GM04503 (cell line): ENCODE measurements at places on chromosomes 13 and 19.
A peak's percentile ranks its signal among the peaks of the same experiment; 100 is the strongest.

GRCh38 chr19:19445288-19445687, 39.8 kb downstream of the GATAD2A start:
- DNase-seq, result no peak

DNA sequence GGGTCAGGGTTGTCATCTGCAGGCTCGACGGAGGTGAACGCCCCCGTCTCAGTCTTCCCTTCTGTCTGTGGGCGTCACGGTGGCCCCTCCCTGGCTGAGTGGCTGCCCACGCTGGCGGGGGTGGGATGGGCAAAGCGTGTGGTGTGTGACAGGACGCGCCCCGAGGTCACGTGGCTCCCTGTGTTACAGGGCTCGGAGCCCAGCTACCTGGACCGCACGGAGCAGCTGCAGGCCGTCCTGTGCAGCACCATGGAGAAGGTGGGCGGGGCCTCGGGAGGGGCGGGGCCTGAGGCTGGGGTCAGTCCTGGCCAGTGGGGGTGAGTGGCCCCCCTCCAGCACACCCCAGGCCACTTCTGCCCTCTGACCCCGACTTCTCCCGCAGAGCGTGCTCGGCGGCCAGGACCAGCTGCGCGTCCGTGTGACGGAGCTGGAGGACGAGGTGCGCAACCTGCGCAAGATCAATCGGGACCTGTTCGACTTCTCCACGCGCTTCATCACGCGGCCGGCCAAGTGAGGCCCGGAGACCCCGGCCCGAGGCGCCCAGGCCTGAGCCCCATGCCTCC, 6.3 kb upstream of the GRIN3B start:
- DNase-seq, result no peak

DNA sequence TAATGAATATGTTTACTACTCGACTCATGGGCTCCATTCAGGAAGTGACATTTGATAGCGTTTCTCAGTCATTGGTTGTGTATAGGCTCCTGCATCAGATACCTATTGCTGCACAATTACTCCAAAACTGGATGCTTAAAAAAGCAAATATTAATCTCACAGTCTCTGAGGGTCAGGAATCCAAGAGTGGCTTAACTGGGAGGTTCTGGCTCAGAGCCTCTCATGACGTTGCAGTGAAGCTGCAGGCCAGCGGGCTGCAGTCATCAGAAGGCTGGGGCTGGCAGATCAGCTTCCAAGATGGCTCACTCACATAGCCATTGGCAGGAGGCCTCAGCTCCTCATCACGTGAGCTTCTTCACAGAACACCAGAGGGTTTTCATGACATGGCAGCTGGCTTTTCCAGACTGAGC, 525.1 kb upstream of the NBEA start:
- DNase-seq, result no peak

DNA sequence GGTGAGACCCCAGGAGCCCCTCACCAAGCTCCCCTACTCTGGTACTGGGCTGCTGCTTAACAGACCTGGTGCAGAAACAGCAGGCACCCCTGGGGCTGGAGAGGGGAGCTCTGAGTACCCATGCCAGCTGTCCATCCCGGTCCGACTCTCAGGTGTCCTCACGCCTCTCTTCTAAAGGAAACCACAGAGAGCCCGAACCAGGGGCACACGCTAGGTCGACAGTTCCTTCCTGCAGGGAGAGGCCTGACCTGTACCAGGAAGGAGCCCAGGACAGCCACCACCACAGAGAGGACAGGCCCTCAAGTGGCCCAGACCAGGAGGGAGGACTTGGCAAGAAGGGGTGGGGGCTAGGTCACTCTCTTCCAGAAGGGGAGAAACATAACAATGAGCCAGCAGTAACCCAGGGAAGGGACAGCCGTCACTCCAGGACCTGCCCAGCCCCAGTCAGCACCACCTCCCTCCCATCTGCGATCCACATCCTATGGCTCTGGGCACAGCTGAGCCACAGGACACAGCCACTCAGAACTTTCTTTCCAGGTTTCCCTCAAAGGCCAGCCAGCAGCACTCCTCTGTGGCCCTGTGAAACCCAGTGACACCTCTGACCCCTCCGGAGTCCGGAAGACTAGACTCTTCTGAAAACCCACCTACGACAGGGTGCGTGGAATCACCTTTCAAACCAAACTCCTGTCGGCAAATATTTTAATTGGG, 13.0 kb upstream of the SLC35E1 start:
- no peak for DNase-seq

- DNase-seq, result peak; percentile 14
These were observed 2117.6 kb downstream of the PCDH9 start for GRCh38 chr13:65112531-65112941.

GRCh38 chr19:16789238-16789637, 40.0 kb upstream of the SIN3B start:
- DNase-seq, result no peak

GRCh38 chr19:3517638-3518037, 11.5 kb downstream of the FZR1 start:
- no peak for DNase-seq

- no peak for DNase-seq
These were observed 25.1 kb downstream of the VAV1 start for GRCh38 chr19:6797646-6798045.

DNA sequence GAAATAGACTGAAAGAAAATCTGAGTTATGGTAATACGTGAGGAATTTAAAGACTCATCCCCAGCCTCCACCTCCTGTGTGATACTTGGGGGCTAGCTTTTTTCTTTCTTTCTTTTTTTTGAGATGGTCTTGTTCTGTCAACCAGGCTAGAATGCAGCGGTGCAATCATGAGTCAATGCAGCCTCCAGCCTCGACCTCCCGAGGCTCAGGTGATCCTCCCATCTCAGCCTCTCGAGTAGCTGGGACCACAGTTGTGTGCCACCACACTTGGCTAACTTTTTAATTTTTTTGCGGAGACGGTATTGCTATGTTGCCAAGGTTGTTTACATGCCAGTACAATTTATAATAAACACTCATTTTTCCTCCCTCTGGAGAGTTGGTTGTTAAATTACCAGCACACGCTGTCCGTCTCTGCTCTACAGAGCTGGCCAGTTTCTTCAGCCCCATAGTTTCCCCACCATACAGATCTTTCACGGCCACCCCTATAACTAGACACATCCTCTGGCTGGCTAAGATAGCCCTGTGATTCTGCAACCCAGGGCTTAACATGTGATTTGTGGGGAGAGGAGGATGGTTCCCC, 4.8 kb downstream of the TNFSF9 start:
- no peak for DNase-seq

- no peak for DNase-seq
These were observed 4.7 kb downstream of the PPP1R13L start for GRCh38 chr19:45400192-45400591.

DNA sequence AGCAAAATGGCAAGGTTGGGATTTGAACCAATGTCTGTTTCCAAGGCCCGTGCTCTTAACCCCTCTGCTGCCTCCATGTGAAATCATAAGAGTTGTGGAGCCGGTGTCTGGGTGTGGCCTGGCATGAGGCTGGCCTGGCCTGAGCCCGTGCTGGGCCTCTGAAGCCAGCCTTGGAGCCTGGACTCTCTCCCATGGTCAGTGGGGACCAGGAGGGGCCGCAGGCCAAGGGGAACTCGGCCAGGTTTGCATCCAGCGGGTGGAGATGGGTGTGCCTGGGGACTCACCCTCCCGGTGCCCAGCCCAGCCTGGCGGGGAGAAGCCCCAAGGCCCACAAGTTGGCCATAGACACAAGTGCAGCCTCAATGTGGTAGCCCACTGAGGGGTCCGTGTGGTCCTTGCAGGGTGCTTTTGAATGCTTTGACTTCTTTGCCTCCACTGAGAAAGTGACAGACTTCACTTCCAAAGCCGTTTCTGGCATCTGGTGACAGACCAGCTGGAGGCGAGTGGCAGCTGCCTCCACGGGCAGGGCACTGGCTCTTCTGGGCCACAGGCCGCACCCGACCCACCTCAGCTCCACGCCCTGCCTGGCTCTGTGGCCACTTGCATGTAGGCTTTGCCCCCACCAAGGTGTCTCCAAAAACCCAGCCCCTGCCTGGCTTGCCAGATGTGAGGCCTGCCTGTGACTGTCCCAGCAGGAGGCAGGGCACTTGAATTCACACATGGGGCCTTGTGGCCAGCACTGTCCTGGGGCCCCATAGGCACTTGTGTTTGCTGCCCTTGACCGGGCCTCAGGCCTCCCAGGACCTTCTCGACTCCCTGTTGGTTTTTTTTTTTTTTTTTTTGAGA, 26.2 kb upstream of the NCCRP1 start:
- DNase-seq, result no peak

DNA sequence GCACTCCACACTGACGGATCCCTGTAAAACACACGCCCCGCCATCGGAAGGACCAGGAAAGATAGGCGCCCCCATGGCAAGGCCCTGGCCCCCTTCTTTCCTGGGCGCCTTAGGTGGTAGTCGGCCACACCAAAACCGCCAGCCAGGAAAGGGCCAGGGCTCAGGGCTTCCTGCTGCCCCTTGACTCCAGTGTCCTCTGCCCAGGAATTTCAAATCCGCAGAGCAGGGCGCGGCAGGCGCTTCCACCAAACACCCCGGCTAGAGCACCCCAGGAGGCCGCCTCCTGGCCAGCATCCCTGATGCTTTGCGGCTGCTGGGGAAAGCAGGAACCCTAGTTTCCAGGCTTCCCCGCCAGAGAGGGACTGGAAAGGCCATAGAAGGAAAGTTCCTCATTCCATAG, 57.5 kb downstream of the ZNF726 start:
- no peak for DNase-seq

DNA sequence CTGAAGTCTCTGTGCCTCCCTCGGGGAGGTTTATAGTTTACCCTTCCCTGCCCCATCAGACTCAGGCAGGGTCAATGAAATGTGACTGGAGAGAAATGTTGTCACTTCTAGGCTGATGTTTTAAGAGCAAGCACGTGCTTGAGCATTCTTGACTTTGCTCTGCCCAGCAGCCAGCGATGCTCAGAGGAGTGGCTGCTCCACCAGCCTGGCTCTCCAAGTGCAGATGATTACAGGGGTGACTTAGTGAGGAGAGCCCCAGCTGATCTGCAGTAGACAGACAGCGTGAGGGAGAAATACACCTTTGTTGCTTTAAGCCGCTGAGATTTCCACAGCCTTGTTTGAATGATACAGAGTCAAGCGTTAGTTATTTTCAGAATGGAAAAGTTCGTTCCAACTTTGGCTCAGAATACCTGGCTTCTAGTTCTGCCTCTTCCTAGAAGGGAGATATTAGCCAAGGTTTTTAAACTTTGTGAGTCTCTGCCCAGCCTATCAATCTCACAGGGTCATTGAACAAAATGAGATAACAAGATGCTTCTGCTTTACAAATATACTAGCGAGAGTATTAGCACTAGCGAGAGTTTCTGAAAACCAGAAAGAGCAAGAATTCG, 143.6 kb downstream of the OXGR1 start:
- no peak for DNase-seq

DNA sequence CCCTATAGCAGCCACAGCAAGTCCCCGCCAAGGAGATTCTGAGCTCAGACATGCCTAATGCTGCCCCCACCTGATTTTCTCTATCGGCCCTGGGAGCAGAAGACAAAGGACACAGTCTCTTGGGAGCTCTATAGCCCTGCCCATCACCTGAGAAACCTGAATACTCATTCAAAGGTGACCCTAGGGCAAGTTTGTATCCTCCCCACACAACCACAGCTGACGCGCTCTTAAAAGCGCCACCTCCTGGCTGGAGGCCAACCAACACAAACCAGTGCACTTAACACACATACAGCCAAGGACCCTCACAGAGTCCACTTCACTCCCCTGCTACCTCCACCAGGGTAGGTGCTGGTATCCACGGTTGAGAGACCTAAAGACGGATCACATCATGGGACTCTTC, 8.8 kb upstream of the IGFL4 start:
- no peak for DNase-seq

GRCh38 chr19:40614622-40615411, 13.6 kb downstream of the LTBP4 start:
- DNase-seq, result peak; percentile 86

GRCh38 chr19:55111238-55111831, 6.1 kb downstream of the PPP1R12C start:
- no peak for DNase-seq

DNA sequence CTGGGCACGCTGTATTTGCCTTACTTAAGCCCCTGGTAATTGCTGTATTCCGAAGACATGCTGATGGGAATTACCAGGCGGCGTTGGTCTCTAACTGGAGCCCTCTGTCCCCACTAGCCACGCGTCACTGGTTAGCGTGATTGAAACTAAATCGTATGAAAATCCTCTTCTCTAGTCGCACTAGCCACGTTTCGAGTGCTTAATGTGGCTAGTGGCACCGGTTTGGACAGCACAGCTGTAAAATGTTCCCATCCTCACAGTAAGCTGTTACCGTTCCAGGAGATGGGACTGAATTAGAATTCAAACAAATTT, 676 bp downstream of the BRCA2 start:
- no peak for DNase-seq

DNA sequence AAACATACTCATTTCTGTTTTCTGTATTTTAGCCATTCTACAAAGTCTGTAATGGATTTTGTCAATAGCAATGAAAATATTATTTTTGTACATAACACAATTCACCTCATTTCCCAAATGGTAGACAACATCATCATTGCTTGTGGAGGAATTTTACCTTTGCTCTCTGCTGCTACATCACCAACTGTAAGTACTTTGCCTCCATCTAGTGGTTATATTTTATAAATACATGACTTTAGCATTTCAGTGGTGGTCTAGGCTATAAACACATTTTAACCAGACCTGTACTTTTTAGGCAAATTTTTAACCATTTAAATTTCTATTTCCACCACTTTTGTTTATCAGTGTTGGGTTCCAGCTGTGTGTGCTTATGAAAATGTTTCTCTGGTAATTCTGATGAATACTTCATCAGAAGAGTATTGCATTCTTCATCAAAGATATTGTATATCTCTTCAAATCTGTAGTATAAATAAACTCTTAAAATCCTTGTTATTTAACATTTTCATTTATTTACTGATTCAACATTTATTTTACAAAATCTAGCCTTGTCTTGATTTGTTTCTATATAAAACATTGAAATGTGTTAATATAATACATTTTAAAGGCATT, 222.4 kb downstream of the NBEA start:
- DNase-seq, result no peak

GRCh38 chr19:16417660-16418596, 53.8 kb downstream of the EPS15L1 start:
- no peak for DNase-seq

- DNase-seq, result no peak
These were observed 123.8 kb upstream of the PCDH9 start for GRCh38 chr13:67353941-67354340.

DNA sequence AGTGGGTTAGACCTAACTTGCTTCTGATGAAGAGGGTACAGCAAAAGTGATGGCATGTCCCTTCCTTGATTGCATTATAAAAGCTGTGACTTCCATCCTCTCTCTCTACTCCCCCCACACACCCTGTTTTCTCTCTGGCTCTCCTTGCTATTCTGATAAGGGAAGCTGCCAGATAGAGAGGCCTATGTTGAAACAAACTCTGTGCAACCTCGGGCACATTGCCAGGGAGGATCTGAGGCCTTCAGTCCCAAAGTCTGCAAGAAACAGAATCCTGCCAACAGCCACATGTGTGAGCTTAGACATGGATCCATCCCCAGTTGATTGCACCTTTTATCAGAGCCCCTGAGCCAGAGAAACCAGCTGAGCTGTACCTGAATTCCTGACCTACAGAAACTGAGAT, 44.8 kb upstream of the ARGLU1 start:
- no peak for DNase-seq

- DNase-seq, result no peak
These were observed 171.7 kb upstream of the KLF12 start for GRCh38 chr13:74305876-74306275.
